ENCODE measurements at places on chromosomes 6 and 20.
A peak's percentile ranks its signal among the peaks of the same experiment; 100 is the strongest.

DNA sequence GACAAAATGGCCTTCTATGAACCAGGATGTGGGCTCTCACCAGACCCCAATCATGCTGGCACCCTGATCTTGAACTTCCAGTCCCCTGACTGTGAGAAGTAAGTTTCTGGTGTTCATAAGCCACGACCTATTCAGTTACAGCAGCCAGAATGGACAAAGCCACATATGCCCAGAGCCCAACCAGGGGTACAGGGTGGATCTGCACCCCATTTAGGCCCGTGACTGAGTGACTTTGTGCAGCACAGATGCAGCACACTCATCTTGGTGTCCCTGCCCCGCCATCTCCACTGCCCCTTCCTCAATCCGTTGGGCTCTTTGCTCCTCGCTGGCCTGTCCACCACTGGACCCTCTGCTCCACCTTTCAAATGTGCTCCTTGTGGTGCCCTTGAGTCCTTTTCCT lies 205.6 kb downstream of the QKI start:
- DNase-seq = no peak

DNA sequence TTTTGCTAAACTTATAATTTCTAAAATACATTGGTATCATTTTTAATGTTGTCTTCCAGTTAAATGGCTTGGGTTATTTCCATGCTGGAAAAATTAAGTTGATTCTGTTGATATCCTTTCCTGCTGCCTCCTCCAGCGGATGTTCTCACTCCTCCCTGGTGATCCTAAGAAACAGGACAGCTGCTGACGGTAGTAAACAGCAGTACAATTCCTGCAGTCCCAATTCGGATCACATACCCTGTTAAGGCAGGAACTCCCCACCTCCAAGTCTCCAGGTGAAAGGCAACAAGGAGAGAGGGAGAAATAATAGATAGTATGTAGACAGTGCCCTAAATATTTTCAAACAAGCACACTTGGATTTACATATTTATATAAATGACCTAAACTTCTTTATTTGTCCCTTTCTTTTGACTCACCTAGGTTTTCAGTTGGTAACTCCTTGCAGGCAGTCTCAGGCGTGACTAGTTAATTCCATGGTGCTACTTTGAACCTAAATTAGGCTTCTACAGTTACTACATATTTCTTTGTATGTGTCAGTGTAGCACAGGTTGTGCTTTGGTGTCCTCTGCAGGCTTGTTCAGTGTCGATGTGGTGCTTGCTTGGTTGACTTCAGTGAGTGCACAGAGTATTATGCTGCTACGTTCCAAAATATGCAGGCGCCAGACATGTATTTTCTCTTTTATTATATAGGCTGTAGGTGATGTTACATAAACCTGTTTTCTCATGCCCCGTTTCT lies 126.0 kb downstream of the ADGRB3 start:
- DNase-seq = no peak

DNA sequence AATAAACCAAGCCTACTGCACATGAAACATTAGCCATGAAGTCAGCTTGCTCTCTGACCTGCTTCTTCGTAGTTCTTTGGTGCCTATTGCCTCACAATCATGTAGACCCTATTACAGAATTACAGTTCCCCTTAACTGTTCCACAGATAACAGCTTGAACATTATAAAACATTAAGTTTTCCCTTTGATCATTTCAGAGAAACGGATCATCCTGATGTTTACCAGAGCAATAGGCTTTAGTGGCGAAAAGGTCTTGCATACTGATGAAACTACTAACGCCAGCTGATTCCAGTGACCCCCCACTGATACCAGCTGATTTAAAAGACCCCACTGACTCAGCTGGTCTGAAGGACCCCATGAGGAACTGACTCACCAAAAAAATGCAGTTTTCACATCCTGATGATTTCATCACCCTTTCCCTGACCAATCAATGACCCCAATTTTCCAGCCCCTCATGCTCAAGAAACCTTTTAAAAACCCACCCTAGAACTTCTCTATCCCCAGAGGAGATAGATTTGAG lies 39.4 kb upstream of the MLIP start:
- DNase-seq = no peak

DNA sequence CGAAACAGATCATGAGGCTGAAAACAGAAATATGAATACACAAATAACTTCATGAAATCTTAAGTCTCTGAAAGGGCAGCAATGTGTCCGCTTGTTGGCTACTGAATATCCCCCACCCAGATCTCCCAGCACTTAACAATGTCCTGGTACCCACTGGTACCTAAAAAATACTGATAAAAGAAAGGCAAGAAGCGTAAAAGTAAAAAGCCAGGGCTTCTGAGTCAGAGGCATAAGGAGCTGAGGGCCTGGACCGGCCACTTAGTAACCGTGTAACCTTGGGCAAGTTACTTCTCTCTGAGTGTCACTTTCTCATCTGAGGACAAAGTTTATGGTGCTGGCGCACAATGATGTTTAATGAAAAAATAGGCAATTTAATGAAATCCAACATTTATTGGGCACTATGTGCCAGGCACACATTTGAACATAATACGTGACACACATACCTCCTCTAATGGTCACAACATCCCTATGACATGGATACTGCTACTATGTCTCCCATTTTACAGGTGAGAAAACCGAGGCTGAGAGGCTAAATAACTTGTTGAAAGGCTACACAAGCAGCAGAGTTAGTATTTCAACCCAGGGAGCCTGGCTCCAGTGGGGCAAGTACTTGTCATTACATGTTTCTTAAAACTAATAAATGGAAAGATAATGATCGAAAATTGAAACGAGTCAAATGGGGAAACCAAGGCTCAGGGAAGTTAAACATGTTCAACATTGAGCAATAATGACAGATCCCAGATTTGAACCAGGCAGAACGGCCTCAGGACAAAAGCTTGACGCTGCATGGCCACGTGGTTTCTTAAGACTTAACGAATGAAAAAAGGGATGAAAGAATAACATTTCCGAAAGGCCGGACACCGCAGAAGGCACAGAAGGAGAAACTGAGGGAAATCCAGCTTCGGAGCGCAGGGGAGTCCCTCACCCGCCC lies 828 bp downstream of the TP53RK start:
- no peak for DNase-seq

DNA sequence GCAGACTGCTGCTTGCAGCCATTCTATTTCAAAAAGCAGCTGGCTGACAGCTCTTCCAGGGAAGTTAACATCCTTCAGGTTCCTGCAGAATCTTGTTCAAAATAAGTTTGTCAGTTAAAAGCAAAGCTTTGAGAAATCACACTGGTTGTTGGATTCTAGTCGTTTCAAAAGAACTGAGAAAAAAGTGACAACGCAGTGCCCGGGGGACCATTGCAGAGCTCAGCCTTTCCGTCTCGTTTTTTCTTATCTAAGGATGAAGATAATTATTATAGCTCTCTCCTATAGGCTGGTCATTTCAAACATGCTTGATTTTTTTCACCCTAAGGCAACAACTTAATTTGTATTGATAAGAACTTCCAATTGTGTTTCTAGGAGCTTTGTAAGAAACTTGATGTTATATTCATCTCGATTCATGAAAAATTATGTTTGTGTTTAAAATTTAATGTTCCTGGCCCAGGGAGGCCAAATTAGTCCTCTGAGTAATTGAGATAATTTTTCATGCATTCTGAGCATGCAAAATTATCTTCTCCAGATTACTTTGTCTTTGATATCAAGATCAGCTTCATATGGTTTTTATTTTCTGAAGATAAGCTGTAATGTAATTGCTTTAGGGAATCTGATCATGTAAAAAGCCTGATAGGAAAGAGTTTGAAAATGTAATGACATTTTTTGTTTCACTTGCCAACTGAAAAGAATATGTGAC lies 58.4 kb downstream of the SNAP25 start:
- no peak for DNase-seq

GRCh38 chr6:161748535-161749416 lies 474.9 kb upstream of the AGPAT4 start:
- peak; percentile 85 for DNase-seq

DNA sequence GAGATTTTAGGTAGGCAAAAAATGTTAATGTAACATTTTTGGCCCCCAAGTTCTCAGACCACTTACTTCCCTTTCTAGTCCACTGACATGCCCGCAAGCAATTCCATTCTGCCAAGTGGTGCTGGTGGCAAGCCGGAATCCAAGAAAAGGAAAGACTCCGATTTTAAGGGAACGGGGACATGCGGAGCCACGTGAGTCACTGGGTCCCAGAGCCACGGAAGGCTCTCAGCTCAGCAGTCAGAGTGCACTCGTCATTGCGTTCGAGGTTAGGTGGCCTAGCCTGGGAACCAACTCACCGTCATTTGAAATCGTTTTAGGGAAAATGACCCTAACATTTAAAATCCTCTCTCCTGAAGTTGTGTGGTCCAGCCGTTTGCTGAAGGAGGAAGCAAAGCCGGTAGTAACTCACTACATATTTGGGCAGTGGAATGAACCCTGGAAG lies 711 bp upstream of the SIRT5 start:
- no peak for DNase-seq

- no peak for DNase-seq
Observed at GRCh38 chr20:51106011-51106410, 83.1 kb upstream of the KCNG1 start.

DNA sequence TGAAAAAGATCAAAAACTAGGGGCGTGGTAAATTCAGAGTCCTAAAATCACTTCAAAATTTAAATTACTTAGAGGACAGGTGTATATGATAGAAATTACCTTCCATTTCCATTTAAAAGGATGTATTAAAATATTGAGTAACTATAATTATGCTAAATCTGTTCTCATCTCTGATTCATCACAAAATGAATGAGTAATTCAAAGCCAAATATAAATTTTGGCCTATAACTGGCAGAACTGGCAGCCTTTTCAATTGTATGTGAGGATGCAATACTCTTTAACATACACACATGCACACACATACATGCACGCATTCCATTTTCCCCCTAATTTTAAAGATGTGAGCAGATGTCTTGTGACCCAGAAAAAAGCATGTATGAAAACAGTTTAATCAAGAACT lies 194.6 kb downstream of the EPM2A start:
- no peak for DNase-seq

DNA sequence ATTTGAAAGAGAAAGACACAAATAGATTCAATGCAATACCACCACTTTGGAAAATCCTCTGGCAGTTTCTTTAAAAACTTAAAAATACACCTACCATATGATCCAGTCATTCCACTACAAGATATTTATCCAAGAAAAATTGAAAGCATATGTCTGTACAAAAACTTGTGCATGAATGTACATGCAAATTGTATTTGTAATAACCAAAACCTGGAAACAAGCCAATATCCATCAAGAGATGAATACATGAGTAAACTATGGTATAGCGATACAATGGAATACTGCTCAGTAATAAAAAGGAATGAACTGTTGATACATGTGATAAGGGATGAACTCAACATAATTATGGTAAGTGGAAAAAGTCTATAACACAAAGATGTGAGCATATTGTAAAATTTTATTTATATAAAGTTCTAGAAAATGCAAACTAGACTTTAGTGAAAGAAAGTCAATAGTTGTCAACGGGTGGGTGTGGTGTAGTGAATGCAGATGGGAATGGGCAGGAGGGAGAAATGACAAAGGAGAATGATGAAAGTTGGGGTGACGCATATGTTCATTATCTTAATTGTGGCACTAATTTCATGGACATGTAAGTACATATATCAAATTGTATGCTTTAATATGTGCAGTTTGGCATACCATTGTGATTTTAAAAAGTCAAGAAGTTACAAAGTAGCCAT lies 347.5 kb downstream of the SAMD5 start:
- DNase-seq = no peak

DNA sequence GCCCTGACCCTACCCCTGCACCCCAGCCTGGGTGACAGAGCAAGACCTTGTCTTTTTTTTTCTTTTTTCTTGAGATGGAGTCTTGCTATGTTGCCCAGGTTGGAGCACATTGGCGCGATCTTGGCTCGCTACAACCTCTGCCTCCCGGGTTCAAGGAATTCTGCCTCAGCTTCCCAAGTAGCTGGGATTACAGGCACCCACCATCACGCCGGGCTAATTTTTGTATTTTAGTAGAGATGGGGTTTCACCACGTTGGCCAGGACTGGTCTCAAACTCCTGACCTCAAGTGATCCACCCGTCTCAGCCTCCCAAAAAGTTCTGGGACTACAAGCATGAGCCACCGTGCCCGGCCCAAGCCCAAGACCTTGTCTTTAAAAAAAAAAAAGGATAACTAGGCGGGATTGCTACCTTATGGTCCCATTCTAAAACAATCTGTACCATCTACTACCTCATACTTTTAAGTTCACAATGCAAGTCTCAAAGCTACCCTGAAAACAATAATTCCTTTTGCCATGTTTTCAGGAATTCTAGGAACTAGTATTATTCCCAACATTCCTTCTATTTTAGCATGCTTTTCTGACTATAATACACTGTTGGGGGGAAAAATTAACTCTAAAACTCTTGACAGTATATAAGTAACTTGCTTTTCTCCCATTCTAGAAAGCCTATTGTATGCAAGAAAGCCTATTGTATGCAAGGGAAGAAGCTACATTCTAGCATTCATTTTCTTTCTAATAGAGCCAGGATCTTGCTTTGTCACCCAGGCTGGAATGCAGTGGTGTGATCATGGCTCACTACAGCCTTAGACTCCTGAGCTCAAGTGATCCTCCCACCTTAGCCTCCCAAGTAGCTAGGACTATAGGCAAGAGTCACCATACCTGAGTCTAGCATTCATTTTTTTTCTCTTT lies 6.6 kb downstream of the TUBB start:
- DNase-seq = no peak

- no peak for DNase-seq
Observed at GRCh38 chr6:14763139-14763538, 482.7 kb upstream of the JARID2 start.

- DNase-seq = no peak
Observed at GRCh38 chr6:110933912-110934311, 24.6 kb upstream of the GTF3C6 start.

DNA sequence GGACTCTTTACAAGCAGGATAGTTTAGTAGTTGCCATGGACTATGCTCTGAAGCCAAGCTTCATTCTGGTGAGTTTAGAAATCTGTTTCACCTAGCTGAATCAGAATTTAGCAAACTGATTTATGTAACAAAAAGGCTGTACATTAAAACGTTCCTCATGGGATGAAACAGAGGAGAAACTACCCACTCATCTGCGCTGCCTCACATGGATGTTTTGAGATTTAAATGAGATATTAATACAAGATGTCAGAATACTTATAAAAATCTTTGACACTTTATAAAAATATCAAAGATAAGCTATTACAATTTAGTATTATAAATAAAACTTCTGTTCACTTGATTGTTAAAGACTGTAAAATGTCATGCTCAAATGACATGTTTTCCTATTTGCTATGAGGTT lies 16.8 kb downstream of the RUNX2 start:
- DNase-seq = no peak

GRCh38 chr20:19944772-19945459 lies 72.2 kb upstream of the NAA20 start:
- no peak for DNase-seq

DNA sequence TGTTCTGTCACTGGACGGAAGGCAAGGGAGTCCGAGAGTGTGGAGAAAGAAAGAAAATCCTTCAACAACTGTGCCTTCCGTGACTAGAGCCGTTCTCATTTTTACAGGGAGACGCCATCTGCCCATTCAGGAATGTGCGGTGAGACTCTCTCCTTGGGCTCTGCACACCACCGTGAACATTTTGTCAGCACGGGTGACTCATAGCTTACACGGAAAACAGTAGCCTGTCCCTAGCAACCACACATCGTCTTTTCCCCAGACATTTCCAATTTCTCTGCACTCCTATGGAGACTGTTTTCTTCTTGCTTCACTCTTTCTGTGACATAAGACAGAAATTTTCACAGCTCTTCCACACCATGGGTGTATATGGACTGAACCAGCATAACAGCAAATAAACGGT lies 55.1 kb downstream of the TBXT start:
- DNase-seq = no peak

GRCh38 chr6:71446470-71446869 lies 157.9 kb downstream of the OGFRL1 start:
- no peak for DNase-seq
